ENCODE measurements at places on chromosomes 13 and 19.

DNA sequence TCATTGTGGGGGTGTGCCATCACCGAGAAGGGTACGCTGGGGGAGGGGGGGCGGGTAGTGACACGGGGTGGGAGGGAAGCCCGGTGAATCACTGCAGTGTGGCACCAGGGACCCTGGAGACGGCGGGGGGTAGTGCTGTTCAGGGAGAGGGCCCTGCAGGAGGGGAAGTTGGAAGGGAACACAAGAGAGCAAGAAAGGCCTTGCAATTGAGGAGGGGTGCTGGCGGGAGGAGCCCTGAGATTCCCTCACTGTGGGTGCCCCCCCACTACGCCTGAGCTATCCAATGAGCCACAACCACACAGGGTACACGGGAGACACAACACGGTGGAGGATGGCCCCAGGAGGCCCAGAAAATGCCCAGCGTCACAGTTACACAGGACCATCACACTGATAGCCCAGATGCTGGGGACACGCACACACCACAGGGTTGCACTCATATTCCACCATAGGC lies 516 bp upstream of the ATP1A3 start:
- no peak for DNase-seq

GRCh38 chr19:20167651-20168122 lies 673 bp downstream of the ZNF486 start:
- DNase-seq = no peak

DNA sequence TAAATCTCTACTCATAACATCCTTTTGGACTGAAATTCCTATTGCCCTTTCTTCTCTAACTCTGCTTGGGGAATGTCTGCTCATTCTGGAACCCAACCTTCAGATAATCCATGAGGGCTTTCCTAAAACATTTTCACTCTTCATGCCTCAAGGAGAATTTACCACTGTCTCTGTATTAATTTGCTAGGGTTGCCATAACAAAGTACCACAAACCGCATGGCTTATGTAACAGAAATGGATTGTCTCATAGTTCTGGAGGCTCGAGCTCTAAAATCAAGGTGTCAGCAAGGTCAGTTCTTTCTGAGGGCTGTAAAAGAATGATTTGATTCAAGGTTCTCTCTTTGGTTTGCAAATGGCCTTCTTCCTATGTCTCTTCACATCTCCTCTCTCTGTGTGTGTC lies 209.7 kb downstream of the LACC1 start:
- DNase-seq = no peak

DNA sequence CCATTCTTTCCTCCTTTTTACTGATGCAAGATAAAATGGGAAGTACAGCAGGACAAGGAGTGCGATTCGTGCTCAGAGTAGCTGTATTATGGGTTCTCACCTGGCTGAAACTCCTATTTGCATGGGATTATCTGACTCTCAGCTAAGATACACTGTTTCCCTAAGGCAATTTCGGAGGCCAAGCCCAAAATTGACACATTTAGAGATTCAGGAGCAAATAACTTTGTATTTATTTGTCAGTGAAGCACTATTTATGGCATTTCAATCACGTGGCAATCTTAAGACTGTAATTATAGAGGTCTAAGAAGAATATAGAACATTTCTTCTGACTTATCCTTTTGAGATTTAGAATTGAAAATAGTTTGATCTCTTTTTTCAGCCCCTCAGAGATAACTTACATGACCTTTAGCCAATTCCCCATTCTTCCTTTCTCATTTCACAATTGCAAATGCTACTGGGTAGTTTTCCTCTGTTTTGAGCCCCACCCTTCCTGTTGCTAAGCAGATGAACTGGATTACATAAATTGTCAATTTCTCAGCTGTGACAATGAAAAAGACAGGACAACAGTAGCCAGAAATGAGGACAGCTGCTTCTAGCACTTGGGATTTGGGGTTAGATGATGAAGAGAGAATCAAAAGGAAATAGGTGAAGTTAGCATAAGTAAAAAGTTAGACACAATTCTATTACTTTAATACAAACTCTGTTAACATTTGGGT lies 122.7 kb upstream of the FRY start:
- no peak for DNase-seq

GRCh38 chr13:72834601-72835000 lies 52.7 kb downstream of the PIBF1 start:
- DNase-seq = no peak
